ENCODE measurements at places on chromosomes 5 and 9.
A peak's percentile ranks its signal among the peaks of the same experiment; 100 is the strongest.

GRCh38 chr9:121744002-121744686, 92.7 kb downstream of the DAB2IP start:
- DNase-seq: peak; percentile 5

DNA sequence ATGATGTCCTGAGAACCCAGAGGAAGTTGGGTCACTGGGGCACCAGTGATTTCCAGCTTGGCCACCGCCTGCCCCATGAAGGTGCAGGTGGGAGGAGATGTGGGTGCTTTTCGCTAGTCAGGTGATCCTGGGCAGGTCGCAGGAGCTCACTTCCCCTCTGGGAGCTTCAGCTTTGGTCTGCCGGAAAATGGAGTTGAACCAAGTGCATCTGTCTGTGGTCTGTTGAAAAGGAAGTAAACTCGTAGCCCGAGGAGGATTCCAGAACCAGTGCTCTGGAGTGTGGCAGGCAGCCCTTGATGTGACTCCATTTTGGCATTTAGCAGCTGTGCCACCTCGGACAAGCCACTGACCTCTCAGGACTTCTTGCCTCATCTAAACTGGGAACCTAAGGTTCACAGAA, 81.8 kb upstream of the HRH2 start:
- DNase-seq: no peak

DNA sequence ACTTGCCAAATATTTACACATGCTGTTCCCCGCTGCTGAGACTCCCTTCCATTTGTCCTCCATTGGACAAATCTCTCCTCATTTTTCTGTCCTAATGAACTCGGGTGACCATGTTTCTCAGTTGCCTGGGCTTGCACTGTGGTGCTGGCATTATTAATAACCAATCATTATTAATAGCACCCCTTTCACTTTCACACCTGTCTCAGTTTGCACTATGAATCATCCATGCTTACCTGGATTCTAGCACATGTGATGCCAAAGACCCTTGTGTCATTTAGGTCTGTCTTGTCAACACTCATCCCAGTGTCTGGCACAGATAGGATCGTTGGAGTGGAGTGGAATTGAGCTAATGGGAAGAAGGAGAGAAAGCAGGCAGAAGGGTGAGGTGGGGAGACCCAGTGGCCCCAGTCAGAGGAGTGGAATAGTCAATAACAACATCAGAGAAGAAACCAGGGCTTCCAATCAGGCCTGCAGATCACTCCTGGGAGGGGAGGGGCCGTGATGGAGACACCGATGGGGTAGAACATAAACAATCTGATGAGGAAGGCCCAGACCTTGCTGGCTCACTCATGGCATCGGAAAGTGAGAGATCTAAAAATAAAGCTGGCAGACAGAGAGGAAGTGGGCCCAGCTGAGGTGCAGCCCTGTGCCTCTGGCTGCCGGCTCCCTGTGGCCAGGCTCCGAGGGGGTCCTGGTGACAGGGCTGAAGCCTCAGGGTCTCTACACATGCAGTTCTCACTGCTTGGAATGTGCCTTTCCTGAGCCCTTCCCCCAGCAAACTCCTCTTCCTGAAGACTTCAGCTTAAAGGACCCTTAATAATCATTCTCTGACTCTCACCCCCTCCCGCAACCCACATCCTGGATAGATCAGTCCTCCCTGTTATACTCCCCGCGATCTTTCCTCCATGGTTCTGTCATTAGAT, 33.5 kb upstream of the CRB2 start:
- peak; percentile 42 for DNase-seq

- DNase-seq: no peak
These were observed 39.6 kb upstream of the SYNPO start for GRCh38 chr5:150600616-150601490.

DNA sequence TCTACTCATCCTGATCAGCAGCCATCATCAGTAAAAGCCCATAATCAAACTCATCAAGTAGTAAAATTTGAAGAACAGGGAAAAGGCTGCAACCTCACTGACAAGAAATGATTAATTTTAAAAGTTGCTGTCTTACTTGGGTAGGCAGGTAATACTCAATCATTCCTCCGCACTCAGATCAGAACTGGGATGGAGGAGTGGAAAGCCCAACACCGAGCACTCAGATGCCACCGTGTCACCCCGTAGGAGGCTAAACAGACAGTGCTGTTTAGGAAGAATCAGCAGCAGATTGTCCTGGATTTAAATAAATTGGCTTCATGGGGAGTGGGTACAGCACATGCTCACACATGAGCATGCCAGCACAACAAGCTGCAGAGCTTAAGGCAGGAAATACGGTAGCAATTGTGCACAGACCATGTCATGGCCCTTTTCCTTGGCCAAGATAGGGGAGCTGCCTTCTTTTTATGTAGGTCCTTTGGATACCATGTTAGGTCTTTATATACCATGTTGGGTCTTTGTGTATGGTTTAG, 92.6 kb upstream of the CDH6 start:
- no peak for DNase-seq

DNA sequence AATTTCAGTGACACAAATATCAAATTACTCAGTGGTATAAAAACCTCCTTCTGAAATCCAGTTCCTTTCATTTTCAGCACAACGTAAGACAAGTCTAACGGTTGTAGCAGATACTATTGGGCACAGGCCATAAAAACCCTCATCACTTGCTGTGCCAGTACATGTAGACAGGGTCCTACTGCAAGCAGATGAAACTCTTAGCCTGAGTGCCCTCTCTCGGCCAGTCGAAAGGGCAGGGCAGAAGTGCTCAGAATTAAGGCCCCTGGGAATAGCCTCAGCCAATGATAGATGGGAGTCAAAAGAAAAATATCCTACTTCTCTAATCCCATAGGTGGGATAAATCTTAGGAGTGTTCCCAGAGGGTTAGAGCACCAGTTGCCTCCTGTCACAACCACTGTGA, 168.5 kb upstream of the FER start:
- DNase-seq: no peak

- no peak for DNase-seq
These were observed 51.3 kb upstream of the IRX4 start for GRCh38 chr5:1934056-1934394.

GRCh38 chr9:117825609-117826347, 121.6 kb downstream of the TLR4 start:
- peak; percentile 11 for DNase-seq

DNA sequence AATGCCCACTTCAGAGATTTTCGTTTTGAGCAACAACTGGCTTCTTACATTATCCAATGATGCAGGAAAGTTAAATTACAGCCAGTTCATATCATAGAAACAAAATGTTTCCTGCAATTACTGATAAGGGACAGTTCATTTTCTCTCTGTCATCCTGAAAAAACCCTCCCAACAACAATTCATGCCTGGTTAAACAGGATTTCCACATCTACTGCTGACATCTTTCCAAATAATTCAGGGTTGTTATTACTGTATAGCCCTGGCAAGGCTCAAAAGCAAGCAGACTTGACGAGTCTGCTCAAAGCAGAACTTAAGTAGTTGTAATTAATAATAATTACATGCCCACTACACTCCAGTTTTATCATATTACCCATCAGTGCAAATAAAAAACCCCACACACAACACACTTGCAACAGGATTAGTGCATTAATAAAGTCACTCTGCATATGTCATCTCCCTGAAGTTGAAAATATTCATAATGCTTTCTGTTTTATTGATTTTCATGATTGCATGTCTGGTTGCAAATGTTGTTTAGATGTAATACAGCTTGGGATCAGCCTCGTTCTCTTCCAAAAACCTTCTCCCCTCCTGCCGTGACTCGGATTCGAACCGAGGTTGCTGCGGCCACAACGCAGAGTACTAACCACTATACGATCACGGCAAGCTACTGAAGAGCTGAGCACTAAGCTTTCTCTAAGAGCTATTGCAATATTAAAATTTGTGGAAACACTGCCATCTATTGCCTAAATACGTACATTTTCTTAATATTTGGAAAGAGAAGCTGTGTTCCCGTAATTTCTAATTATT, 119.6 kb upstream of the NFIB start:
- DNase-seq: no peak

DNA sequence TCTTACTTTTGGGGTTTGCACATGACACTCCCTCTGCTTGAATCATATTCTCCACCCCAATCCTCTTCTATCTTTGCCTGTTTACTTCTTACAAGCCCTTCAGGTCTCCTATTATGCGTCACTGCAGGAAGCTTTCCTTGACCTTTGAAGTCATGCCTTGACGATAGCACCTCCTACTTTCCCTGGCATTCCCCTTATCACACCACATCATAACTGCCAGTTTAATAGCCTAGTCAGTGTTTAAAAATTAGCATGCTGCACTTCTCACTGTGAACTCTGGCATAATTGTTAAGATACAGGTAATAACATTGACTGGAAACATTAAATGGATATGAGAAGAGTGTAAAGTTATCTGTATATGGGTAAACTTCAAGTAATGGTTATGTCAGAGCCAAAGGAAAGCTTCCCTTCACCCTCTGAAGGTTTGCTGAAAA, 37.1 kb upstream of the CEP120 start:
- DNase-seq: no peak

DNA sequence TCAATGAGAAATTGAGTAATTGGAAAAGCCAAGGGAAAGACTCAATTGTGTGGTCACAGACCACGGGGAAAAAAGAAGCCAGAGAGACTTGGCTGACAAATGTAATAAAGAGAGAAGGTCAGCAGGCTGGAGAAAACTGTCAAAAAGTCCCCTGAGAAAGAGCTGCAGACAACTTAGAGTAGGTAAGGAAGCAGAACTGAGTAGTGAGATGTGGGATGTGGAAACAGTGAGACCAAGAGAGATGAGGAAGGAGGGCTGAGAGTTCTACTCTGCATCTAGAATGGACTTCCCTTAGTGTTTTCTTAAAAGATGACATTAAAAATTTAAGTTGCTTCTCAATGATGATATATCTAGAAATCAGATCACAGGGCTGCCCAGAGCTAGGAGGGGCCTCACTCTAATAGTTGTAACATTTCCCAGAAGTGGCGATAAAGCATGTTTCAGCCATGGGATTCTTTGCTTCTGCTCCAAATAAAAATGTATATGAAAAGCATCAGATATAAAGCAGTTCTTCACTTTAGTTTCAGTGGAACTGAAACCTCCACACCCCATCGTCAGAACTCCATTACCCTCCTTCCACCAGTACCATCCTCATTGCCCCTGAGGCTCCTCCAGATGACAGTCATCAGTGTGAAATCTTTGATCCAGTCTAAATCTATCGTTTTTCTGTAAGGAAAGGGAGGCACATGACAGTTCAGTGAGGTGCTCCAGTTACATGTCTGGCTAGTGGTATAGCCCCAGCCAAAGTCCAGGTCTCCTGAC, 80.6 kb downstream of the SPEF2 start:
- no peak for DNase-seq

DNA sequence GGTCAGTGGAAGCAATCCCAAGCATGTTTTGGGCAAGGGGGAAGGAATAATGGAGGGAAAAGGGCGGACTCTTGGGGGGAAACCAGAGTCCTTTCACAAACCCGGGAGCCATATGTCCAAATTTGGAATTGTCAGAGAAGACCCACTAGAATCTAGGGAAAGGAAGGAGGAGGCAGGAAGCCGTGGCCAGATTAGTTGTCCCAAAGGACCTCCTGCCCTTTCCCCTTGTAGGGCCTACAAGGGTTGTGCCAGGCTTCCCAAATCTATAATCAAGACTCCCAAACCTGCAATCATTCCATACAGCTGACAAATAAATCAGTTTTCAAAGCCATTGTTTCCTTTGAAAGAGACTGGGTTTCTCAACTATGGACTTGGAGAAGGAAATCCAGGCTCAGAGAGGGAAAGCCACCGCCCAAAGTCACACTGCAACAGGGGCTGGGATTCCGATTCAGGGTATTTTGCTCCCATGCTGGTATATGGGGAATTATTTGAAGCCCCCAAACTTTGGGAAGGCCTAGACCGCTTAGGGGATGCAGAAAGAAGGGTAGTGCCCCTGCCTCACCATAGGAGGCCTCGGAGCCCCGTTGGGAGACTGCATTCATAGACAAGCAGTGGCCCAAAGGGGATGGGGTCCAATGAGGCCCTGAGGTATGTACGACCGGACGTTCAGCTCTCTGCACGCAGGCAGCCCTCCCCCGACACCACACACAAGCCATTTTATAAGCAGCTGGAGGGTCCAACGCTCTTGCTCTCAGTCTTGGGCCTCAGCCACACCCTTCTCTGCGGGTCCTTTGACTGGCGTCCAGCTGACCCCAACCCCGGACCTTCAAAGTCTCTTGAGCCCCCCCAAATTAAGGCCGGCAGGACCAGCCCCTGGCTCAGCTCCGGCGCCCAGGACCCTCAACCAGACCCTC, 815 bp downstream of the ANXA6 start:
- no peak for DNase-seq

- DNase-seq: no peak
These were observed 9.6 kb downstream of the NCS1 start for GRCh38 chr9:130181678-130182380.

GRCh38 chr5:176775409-176775808, 35.0 kb upstream of the UNC5A start:
- no peak for DNase-seq

DNA sequence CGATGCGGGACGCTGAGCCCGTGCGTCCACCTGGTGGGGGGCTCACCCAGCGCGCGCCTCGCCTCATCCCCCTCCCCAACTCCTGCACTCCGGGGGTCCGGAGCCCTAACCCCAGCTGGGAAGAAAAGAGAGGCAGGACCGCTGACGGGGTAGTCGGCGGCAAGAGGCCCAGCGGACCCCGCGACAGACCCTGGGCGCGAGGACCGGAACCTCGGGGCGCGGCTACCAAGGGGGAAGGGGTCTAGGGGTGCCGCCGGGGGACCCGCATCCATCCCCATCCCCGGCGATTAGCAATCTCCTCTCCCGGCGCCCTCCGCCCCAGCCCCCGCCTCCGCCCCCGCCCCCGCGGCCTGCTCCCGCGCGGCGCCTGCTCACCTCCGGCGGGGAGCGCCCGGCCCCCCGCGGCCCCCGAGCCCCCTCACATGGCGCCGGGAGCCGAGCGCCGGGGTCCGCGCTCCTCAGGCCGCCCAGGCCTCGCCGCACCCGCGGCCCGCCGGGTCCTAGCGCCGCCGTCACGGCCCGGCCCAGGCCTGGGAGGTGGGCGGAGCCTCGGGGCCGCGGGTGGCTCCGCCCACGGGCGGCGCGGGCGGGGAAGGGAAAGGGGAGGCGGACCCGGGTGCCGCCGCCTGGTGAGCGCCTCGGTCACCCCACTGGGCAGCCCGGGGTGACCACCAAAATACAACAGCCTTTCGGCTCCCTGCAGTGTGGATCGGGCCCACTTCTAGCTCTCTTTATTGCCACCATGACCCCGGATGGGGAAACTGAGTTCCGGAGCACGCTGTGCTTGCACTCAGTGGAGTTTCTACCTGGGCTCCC, at the start of gene ST6GALNAC6:
Gene ST6GALNAC6 (minus strand): TSS at position 476 of the 816 bp plus-strand sequence. CDS start 1,622 bp downstream, outside the sequence.
- DNase-seq: peak; percentile 61

GRCh38 chr5:119322948-119323537, 32.8 kb upstream of the TNFAIP8 start:
- DNase-seq: no peak

DNA sequence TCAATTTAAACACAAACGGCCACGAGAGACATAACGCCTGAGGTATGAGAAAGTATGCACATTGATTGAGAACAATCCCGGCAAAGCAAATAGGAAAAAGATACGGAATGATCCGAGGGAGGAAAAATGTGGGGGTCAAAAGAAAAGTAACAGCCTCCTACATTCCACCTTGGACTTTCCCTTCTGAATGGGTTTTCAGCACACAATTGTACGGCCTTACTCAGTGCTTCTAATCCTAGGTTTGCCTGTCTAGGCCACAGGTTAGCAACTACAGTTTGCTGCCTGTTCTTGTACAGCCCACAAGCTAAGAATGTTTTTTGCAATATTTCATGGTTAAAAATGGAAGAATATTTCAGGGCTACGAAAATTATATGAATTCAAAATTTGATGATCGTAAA, 46.2 kb upstream of the RNF20 start:
- DNase-seq: no peak

- no peak for DNase-seq
These were observed 7.3 kb downstream of the PRRX2 start for GRCh38 chr9:129672702-129673101.

- DNase-seq: no peak
These were observed 33.7 kb downstream of the ADAMTS2 start for GRCh38 chr5:179311581-179311980.
